GM04503 (cell line): ENCODE measurements at places on chromosomes 3 and 15.

- DNase-seq, result no peak
Observed at GRCh38 chr3:127690823-127691452, 18.2 kb downstream of the ABTB1 start.

DNA sequence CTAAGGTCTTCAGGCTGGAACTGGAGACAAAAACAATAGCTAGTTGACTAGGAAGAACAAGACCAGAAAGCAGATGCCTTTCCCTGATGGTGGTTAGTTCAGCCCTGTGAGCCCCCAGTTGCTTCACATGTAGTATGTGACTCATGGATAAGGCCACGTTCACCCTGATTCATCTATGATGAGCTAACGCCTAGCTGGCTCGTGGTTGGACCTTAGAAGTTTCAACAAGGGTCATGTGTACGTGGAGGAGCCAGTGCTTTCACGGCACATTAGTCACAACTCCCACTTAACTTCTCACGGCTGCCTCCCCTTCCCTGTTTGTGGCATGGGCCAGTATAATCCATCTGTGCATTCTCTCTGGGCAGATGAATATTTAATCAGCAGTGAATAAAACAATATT lies 20.6 kb downstream of the COL8A1 start:
- peak; percentile 93 for DNase-seq

DNA sequence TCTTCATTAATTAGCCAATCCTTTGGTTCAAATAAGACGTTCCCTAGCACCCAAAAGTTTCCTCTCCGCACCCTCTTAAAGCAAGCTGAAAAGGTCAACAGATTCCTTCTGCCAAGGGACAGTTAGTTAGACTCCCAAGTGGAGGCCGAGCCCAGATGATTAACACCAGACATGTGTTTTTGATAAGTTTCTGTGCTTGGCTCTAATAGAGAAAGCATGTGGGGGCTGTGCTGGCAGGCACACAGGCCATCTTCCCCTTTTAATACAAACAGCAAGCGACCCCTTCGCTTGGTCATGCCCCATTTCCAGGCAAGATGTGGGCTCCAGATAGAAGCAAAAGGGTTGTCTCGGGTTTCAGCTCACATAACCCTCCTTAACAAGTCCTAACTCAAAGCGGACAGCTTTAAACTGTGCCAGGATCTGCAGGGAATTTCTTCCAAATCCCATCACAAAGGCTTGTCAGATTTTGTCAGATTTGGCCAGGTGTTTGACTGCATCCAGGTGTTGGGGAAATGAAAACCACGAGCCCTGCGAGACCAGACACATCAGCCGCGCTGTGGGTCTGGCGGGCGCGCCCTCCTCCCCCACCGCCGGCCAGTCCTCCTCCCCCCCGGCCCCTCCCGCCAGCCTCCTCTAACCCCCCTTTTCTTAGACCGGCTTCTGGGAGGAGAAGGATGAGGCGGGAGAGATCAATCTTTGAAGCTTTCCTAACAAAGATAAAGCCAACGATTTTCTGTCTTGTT lies 3.3 kb downstream of the HES1 start:
- DNase-seq, result no peak

DNA sequence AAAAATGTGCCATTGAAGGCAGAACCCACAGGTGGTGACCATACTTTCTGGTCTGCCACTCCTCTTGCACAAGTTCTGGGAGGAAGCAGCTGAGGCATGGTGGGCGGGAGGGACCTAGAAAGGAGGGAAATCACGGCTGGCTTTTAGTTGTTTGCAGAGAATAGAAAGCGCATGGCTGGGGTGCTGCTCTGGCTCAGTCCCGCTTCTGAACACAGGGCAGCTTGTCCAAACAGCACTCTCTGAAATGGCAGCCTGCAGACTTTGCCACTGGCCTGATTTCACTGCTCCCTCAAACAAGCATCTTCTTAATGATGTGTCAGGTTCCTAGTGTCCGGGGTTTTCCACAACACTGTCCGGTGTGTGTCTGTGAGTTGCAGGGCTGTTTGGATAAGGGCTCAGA lies 76.7 kb downstream of the AAGAB start:
- no peak for DNase-seq

GRCh38 chr3:134643150-134643675 lies 7.6 kb downstream of the KY start:
- DNase-seq, result no peak

DNA sequence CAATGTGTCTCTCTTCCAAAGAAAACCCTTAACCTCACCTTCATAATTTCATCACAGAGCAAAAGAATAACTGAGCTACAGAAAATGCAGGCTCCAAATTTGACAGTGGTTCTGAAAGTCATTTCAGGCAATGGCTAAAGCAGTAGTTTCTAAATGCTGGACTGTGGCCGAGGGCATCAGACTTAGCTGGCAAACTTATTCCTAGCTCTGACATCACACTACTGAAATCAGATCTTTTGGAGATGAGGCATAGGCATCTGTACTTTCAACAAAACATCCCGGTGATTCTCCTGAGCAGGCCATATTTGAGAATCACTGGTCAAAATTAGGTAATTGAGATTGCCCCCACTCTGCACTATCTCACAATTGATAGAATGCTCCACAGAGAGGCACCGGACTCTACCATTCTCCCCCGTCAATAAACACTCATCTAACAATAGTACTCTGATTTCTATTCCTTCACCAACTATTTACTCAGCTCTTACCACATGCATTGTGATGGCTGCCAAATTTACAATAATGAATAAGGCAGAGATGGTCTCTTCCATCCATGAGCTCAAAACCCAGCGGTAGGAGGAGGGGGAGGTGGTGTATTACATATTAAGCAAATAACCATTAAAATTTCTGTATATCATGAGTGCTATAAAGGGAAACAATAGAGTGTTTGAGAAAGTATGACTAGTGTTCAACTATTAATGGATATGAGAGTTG lies 57.3 kb upstream of the SPRED1 start:
- DNase-seq, result peak; percentile 25
